ENCODE measurements at places on chromosomes 16 and 17. TPM values are rescaled to one million over a fixed set of nuclear protein-coding genes. Genes with fewer than 3 reads are reported as not detected.

The TNFRSF13B gene
- not detected for total RNA-seq

- DNase-seq, result no peak
Measured at GRCh38 chr17:50828508-50829170, 6.7 kb upstream of the WFIKKN2 start.

DNA sequence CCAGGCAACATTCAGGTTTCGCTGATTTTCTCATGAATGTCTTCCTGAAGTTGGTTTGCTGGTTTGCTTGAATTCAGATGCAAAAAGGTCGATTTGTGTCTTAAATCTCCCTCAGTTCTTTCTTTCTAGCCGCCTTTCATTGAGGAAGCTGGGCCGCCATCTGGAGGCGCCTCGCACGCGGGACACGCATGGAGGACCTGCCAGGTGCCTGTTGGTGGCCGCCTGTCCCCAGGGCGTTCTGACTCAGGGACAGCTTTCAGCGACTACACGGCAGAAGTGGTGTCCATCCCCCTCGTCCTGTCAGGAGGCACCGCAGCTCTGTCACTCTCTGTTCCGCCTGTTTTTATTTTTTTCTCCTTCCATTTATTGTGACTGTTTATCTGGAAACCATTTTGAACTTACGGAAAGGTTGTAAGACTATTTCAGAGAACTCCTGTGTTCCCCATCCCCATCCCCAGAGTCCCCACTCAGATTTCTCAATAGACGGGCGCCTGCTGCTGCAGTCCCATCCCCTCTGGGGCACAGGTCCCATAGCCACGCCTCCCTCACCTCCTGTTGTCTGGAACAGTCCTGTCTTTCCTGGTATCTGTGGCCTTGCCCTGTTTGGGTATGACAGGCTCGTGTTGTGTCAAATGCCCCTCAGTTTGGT, 33.2 kb downstream of the COX4I1 start:
- peak; percentile 30 for DNase-seq

DNA sequence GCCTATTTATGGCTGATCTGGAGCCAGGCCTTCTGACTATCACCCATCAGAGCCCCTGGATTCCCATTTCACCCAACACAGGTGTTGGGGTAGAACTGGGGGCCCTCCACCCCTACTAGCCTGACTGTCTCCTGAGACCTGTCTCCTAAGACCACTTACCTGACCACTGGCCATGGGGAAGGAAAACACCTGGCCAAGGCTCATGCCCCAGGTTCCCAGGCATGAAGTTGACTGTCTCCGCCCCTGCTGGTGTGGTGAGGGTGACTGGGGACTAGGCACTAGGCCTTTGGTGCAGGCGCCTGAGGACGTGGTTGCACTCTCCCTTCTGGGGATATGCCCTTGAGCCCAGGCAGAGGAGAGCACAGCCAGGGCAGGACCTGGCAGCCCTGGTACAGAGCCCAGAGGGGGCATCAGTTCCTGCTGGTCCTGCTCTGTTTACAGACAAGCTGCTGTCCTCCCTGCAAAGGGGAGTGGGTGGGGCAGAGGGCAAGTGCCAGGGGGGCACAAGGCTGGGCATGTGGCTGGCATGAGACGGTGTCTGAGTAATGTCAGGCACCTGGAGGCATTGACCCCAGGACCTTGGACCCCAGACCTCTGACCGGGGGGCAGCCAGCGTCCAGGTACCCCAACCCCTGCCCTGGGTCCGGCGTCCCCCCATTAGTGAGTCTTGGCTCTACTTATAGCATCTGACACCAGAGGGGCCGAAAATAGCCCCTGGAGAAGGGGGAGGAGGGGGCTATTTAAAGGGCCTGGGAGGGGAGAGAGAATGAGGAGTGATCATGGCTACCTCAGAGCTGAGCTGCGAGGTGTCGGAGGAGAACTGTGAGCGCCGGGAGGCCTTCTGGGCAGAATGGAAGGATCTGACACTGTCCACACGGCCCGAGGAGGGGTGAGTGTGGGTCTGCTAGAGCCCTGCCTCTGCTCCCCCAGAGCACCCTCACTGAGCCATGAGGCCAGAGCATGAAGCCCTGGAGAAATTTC, at the start of gene TCAP:
Gene TCAP, plus strand, starts transcription at position 769 of the 981 bp plus-strand sequence. Its CDS starts 11 bp downstream, at position 780.
- no peak for DNase-seq

The CFAP97D1 gene
- not detected for total RNA-seq

The RDM1 gene
- 2.4 TPM for total RNA-seq

GRCh38 chr16:62190426-62190825, 154.2 kb upstream of the CDH8 start:
- no peak for DNase-seq

Measured in cerebellum (tissue), 4 donors.